Kidney (tissue), 22 donors: ENCODE measurements at places on chromosomes 3 and 15.

- DNase-seq, result no peak
These were observed 112.1 kb downstream of the SLCO3A1 start for GRCh38 chr15:91965501-91966193.

GRCh38 chr3:171832989-171833388, 10.2 kb upstream of the TMEM212 start:
- DNase-seq, result no peak

- peak; percentile 16 for DNase-seq
These were observed 121.4 kb downstream of the LMLN start for GRCh38 chr3:198081421-198081844.

DNA sequence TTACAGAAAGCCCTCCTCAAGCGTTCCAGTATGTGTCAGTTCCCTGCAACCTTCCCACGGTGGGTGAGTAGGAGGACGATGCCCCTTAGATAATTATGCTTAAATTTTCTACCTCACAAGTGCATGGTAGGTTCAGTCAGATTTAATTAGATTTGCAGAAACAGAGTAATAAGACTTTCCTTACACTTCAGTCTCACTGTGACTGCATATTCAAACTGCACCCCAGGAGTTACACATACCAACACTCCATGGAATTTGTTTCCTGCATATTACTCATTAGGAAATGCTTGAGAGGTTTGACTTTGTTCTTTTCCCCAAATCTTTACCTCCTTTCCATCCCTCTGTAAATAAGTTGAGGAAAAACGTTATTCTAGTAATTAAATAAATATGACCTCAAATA, 108.8 kb downstream of the ARRDC4 start:
- no peak for DNase-seq

DNA sequence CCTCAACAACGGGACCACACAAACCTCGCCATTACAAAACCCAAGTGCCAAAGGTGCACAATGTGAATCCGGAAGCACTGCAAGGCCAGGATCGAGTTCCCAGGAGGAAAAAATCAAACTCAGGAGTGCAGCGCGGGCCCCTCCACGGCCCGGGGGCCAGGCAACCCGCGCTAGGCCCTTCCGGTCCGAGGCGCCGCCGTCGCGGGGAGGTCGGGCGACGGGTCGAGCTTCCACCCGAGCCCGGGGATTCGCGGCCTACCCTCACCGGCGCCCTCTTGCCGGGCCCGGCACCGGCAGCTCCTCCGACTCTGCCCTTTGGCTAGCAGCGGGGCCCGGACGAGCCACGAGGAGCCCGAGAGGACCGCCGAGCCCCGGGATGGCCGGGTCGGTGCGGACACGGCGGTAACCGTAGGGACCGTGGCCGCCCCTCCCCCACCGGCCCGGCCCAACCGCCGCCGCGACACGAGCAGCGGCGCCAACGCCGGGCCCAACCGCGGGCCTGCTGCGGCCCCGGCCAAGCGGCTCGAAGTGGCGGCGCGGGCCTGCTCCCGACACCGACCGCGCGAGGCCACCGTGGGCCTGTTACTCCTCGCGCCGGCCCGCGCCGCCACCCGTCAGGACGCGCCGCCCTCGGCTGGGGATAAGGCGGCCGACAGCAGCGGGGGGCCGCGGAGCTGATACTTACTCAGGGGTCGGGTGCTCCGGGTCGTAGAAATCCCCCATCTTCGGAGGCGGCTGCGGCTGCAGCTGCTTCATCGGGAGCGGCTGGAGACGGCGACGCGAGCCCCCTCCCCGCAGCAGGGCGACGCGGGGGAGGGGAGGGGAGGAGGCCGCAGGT, 525 bp downstream of the SETD2 start:
- peak; percentile 60 for DNase-seq

- DNase-seq, result no peak
These were observed 790 bp upstream of the SRGAP3 start for GRCh38 chr3:9250236-9250635.

DNA sequence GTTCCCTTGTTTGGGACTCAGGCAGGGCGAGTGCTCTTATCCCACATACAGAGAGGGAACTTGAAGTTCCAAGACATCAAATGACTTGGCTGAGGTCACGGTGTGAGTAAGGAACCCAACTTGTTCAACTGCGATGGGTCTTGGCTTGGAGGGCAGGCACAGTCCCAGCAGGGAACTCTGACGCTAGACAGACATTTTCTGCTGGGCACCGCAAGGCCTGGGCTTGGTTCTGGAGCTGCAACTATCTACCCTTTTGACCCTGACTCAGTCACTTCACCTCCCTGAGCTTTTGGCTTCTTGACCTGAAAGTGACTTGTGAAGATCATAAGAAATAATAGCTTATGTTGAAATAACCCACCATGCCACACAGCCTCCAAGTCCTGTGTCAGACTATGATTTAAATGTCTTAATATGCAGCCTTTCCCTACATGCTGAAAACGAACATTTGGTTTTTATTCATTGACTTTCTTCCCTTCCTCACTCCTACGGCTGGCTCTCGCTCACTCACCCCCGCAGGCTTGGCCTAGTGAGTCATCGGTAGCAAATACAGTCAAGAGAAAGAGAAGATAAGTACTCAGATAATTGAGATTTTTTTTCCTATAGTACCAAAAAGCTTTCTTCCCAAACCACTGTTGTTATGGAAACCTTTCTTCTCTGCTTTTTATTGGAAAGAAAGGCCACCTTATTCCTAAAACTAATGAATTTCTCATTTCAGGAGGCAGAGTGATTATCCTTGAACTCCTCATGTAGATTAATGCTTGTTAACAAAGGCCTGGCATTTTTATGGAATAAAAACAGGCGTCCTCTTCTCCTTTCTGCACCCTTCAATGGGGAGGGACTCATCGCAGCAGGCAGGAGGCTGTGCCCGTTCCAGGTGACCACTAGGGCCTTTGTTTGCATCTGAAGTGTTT, 178.4 kb downstream of the ATP10A start:
- DNase-seq, result peak; percentile 62

DNA sequence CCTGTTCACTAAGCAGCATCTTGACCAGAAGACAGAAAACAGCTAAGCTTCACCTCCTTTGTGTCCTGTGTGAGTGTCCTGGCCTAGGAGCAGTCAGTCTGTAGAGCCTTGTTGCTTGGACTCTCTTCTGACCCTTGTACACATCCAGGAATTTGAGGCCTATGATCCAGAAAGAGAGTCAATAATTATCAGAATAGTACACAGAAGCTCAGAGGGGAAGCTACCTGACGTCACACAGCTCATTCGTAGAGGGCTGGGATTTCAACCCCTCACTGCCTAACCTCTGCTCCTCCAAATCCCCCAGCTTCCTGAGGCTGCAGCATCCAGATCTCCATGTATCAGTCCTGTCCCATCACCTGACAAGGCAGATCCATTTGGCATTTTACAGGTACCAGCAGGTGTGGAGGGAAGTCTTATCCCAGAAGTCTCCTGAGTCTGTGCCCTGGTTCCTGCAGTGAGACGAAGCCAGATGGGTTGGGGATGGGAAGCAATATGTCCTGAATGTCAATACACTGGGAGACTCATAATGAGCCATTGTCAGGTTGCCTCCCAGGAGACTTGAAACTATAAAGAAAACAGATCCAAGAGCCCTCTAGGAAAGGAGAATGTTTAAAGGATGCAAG, 203.1 kb downstream of the MINAR1 start:
- DNase-seq, result peak; percentile 17

GRCh38 chr15:78264304-78265136, at the start of gene DNAJA4:
DNAJA4 (plus strand) TSS chr15:78264562; CDS start chr15:78264764, 202 bp downstream.
- DNase-seq, result peak; percentile 71

DNA sequence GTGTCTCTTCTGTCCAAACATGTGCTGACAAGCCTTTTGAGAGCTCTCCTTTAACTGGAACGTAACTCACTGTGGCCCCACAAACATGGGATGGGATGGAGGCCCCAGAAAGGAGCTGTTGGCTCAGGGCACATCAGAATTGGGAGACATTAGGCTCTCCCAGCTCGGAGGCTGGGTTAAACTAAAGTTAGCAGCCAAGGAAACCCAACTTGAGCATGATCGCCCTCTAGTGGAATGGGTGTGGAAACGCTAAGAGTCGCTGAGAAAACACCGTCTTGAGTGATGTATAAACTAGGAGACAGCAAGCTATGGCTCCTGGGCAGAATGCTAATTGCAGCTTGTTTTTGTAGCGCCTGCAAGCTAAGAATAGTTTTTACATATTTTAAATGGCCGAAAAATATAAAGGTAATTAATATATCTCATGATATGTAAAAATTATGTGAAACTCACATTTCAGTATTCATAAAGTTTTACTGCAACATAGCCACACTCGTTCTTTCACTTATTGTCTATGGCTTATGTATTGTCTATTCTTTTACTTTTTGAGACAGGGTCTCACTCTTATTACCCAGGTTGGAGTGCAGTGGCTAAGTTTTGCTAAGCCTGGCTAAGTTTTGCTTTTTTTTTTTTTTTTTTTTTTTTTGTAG, 138.8 kb upstream of the HACD2 start:
- DNase-seq, result peak; percentile 93

DNA sequence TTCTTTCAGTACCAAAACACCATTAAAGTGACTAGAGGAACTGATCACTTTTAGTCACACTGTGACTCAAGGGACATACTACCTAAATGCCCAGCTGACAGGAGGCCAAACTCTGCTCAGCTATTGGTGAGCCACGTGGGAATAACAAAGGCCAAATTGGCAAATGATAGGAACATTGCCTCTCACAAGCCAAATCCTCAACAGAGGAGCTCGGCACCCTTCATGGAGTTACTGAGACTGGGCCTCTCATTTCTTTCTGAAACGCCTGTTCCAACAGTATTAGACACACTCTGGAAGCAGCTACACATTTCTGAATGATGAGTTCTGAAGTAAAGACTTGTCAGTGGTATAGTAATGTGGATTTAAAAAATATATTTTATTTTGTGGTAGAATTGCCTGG, 166.0 kb upstream of the COL8A1 start:
- DNase-seq, result no peak

DNA sequence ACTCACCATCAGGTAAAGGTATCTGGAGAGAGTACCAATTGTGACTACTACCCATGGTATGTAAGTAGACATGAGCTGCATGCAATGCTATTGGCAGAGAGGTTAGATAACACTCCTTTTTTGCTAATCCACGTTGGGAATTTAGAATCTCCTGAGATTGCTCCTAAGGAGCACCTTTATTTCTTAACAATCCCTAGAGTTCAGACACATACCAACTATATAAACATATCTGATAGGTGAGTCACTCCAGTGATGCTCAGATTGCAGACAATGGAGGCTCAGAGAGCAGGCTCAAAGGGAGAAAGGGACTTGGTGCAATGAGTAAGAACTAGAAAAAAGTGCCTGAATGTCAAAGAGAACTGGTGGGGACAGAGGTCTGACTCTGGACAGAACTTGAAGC, 47.0 kb upstream of the LRRFIP2 start:
- DNase-seq, result no peak

- no peak for DNase-seq
These were observed 271.4 kb upstream of the PPP2R3A start for GRCh38 chr3:135694142-135694541.

- DNase-seq, result no peak
These were observed 43.9 kb downstream of the CCDC12 start for GRCh38 chr3:46932455-46933225.

DNA sequence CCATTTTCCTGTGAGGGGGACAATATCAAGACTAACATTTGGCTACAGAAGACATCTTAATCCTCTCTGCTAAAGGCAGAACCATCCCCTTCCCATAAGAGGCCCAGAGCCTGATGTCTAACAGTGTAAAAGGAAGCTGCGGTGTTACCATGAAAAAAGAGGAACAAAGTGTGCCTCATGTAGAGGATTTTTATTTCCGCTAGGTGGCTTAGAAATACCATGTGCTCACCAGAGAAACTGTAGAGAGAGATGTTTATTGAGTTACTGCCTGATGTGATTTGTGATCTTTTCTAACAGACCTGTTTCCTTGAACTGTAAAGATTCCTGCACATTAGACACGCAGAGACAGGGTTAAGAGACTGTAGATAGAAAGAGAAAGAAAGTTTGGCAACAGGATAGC, 22.0 kb downstream of the OR5H15 start:
- DNase-seq, result peak; percentile 3

- no peak for DNase-seq
These were observed 485 bp downstream of the CELF6 start for GRCh38 chr15:72319360-72319984.

DNA sequence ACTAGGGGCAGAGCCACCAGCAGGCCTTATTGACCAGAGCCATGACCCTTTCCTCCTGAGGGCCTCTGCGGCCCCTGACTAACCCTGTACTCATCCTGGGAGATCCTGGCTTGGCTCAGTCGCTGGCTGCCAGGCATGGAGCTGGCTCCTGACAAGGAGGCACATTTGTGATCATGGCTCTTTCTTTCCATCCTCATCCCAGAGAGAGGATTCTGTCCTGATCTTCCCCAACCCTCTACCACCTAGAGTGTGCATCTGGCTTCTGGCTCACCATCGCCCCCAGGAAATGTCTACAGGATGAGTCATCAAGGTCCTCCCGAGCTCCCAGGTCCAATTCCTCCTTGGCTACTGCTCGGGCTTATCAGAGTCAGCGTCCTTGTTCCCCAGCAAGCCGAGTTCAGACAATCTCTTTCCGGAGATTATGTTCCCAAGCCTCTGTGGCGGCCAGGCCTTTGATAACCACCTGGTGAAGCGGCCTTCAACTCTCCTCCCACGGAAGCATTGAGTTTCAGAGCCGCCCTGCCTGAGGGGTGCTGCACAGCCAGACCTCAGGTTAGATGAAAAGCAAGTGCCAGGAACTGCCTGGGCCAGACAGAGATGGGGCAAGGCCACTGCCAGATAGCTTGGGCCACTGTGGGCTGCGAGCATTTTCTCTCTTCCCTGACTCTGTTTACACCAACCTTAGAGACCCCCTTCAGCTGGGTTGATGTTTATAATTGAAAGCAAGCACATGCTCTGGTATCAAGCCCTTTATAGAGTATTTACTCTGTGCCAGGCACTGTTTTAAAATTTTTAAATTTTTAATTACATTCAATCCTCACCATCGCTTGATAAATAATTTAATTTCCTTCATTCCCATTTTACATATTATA, 44.3 kb upstream of the MRPS22 start:
- no peak for DNase-seq

DNA sequence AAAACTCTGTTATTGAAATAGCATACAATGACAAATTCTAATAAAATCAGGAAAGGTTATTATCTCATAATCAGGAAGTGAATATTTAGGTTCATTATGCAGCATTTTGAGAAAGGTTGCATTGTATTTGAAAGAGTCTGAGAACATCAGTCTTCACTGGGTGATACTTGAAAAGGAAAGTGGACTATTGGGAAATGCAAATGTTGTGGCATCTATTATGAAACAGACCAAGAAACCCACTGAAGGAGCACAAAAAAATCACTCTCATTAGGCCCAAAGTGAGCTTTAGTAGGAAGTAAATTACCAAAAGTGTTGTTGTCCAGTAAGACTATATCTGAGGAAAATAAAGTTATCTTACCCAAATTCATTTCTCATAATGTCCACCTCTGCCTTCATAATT, 90.8 kb downstream of the ZPLD1 start:
- no peak for DNase-seq

DNA sequence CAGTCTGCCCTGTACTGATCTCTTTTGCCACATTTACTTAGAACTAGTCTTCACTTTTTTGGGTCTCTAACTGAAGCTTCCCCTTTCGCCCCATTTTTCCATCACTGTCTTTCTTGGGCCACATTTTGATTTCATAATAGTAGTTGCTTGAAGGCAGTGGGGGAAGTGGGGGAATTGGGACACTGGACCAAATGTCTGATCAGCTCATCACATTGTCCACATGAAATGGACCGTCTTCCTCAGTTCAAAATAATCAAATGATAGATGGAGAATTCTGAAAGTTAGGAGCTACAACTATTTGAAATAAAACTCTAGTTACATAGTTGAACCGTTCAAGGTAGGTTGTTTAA, 747 bp downstream of the PDCD6IP start:
- DNase-seq, result no peak

- DNase-seq, result no peak
These were observed 94.1 kb downstream of the TCF12 start for GRCh38 chr15:57012556-57012955.
